Activated CD8-positive, alpha-beta memory T cell treated with anti-CD3 and anti-CD28 coated beads, Interleukin-2, amount 50 U/mL, for 4 hours (primary cell): ENCODE measurements at places on chromosomes 3 and 15.

GRCh38 chr3:142863930-142864920 lies 24.7 kb downstream of the PCOLCE2 start:
- no peak for DNase-seq

DNA sequence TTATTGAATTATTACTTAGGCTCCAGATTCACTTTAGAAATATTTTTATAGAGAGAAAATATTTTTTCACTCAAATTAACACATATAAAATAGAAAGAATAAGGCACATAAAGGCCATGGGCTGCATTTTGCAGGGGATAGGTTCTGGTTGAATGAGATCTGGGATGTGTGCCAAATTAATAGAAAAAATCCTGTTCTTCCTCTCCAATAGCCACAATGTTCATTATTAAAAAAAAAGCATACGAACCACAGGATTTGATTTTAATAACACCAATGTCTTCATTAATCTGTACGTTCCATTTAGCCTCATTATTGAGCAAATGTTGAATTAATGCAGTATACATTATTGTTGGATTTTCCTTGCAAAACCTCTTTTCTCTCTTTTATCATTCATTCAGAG lies 622.8 kb upstream of the AGTR1 start:
- DNase-seq = no peak

DNA sequence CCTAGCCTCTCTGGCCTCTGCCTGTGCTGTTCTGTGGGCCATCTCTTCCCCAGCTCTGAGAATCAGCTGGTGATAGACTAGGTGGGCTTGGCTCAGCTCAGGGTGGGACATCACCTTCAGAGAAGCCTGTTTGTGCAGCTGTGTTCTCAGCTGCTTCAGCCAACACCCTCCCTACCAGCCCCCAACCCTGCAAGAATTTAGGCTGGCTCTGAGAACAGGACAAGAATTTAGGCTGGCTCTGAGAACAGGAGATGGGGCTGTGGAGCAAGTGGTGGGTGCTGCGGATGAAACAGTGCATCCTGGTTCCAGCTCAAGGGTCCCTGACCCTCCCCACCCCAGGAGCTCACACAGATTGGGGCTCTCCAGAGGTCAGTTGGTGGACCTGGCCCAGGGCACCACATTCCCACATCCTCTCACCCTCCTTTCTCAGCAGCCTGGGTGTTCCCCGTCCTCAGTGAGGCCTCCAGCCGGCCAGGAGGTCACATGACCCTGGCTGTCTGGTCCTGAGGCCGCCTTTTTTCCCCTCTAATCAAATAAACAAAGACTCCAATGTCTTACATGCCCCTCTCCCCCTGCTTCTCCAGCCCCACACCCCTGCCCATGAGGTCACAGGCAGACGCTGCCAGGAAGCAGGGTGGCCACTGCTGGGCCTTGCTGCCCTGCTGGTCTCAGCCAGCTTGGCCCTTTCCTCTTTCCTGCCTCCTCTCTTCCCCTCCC lies 14.9 kb downstream of the PLEKHO2 start:
- no peak for DNase-seq

DNA sequence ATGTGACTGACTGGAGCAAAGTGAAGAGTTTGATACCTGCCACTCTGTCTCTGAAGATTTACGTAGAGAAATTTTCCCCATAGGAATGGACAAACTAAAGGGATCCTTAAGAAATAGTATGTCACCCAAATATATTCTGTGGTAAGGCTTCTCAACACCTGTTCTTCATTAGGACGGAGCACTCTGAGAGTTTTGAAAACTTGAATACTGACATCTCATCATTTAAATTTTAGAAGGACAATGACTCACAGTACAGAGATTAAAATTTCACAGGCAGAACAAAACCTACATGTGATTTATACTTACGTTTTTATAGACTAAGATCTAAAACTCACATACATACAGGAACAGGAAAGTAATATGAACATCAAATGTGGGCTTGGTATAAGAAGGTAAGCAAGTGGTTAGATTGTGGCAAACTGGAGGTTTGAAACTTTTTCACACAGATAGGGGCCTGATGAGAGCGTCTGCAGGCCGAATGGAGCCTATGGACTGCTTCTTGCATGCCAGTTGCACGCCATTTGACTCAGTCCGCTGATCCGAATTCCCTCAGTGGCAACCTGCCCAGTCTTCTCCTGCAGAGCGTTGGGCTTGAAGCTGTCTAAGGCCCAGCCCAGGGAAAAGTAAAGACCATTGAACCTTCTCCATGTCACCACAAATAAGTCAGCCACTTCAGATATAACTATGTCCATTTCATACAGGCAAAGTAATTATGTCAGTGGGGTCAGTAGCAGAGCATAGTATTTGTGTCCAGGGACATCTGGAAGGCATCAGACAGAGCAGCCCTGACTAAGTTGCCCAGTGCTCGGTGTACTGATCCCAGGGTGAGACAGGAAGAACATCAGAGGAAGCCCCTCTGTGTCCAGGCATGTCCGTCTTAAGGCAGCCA lies 45.7 kb downstream of the ZBTB38 start:
- DNase-seq = no peak

DNA sequence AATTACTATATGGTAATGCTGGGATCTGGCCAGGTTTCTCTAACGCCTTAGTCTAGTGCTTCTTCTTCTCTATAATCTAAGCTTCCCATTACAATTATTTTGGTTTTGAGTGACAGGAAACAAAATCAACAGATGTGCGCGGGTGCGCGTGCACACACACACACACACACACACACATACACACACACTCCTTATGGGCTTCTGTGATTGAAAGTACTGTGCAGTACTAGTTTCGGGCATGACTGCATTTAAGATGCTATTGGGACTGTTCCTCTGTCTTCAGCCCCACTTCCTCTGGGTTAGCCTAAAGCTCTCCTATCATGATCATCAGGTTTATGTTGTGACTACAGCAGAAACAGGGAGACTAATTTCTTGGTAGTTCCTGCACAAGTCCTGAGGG lies 32.2 kb downstream of the EPHB1 start:
- DNase-seq = no peak

DNA sequence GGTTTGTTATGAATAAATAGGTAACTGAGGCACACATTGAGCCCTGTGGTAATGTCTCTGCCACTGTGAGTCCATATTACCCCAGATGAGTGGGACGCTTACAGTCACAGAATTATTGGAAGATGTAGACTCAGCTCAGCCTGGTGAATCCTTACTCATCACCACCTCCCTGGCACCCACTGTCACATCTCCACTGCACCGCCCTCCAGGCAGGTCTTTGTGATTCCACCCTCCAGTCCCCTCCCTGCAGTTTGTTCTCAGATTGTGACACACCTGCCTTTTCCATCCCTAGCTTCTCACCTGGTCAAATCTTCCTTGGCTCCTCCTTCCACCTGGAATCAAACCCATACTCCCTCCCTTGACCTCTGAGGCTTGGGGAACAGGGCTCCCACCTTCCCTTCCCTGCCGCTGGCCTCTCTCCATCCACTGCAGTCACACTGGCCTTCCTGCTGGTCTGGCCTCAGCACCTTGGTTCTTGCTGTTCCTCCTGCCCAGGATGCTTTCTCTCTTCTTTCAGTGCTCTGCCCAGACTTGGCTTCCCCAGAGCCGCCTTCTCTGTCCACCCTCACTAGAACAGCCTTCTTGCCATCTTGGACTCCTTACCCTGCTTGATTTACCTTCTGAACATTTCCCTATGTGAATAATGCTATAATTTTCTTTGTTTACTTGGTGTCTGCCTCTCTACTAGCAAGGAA lies 9.4 kb downstream of the SLC6A20 start:
- no peak for DNase-seq

DNA sequence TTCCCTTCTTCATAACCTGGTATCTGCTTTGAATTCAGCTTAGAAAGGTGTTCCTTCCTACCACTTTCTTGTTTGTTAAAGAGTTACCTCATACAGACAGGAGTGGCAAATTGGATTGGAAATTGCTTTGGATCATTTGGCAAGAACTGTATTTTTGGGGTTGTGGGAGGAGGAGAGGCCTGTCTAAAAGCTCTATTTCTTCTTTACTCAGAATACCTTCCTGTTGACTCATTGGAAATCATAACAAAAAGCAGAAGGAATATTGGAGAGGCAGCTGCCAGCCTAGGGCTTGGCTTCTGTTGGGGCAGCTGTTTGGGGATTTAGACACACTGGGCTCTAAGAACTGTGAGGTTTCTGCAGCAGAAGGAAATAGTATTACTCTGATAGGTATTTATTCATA lies 14.2 kb downstream of the IQGAP1 start:
- no peak for DNase-seq

DNA sequence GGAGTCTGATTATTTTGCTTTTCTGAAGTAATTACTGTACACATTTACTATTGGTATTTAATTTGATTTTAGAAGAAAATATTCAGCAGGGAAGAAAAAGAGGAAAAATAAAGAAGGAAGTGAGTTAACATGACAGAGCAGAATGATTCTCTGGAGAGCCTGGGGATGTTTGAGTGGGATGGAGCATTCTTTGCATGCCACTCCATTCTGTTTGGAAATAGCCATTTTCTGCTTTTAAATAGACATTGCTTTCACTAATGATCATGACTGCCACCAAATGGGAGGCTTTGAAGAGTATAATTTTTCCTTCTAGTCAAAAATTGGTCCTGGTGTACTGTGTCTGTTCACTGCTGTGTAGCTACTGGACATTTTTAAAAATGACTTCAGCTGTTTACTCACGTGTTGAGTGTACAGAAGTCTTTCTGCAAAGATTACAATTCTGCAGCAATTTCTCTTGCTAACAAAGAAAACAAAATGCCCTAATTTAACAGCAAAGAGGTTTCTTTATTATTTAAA lies 196.1 kb downstream of the RYR3 start:
- DNase-seq = no peak

- no peak for DNase-seq
Measured at GRCh38 chr15:78910271-78910670, 34.6 kb downstream of the CTSH start.

DNA sequence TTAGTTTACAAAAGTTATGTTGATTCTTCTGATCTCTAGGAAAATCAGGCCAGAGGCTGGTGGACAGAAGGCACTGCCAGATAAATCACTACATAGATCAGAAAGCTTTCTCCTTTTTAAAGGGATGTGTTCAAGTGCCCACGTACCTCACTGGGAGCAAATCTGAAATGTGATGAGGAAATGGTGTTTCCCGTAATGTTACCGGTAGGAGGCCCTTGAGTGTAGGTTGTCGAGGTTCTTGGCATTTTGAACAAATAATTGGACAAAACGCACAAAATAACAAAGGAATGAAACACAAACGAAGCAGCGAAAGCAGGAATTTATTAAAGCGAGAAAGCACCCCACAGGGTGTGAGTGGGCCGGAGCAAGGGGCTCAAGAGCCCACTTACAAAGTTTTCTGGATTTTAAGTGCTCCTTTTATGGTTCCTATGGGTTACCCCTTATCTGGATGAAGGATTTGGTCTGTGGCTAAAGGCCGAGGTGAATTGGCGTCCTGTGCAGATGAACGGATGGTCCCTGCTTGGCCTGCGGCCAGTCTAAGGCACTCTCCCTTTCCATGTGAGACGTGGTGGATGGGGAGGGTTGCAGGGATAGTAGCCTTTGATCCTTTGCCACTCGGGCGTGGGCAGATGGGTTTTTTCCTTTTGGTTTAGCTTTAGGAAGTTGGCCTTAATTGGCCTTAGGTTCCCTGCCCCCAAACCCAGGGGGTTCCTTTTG lies 1.0 kb downstream of the SNX1 start:
- no peak for DNase-seq

DNA sequence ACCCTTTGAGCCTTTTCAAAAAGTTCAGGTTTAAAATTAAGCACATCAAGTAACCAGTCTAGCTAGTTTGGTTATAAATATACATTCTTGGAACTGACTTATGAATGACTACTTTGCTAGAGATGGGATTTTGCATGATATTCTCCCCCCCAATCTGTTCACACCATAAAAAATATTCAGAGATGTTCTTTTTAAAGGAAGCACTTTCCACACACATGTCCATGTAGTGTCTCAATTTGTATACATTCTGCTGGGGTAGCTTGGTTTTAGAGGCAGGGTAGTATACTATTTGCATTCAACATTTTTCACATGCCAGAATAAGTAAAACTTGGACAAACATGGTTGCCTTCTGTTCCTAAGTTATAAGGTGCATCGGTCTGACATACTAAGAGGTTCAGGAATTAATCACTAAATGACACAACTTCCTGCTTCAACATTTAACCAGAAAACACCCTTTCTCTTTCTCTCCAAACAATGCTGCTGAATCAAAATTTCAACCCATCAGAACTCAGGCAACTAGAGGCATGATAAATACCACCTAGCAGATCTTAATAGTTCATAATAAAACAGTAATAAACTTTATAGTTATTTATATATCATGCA lies 57.0 kb downstream of the SUMF1 start:
- DNase-seq = no peak

DNA sequence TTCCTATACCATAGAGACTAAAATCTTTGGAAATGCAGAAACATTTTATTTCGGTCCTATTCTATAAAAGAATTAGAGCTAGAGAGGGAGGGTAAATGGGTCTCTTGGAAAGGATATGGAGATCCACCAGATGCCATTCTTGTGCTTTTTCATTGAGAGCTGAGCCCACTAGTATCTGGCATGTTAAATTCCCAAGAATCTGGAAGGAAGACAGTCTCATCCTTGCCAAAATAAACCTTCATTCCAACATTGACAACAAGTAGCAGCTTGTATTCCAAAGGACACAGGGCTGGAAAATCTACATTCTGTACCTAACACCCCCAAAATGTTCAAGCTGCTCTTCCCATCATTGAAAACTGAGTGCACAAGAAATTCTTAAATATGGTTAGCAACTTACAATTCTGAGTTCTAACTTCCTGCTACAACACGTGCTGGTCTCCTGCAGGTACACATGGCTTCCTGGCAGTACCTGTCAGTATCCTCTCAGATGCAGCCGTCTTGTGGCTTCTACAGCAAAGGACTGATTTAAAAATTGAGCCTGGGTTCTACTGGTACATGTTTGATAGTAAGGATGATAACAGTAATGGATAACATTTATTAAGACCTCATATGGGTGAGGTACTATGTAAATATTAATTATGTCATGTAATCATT lies 348.1 kb downstream of the SV2B start:
- DNase-seq = no peak

DNA sequence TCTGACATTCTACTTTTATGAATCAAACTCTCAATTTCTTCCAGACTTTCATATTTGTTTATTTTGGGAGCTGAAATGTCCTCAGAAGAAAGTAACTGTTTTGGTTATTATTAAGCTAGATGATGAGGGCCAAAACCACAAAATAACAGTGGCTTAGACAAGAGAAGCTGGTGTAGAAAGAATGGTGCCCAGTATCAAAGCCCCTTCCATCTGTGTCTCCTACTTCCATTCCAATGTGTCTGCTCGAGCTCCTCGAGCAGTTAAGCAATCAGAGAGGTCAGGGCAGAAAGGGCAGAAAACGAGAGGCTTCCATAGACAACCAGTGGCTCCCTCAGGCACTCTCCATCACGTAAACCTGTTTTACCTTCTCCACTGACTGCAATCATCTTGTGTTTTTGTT lies 59.7 kb upstream of the MAGI1 start:
- no peak for DNase-seq

GRCh38 chr15:65365229-65365628 lies 12.6 kb downstream of the IGDCC3 start:
- DNase-seq = no peak

DNA sequence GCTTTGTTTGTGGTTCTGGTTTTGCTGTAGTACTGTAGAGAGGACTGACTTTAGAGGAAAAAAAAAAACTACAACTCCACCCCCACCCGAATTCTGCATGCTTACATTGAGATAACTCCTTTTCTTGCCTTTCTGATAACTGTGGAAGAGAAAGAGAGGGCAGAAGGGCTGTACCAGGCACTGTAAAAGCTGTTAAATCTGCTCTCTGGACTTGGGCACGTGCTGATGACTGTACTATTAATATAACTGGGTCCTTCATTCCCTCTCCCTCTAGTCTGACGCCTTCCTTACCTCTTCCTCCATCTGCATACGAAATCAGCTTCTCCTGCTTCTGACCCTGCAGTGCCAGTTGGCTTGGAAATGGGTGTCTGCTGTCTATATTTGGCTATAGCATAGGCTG lies 15.0 kb downstream of the MAPKBP1 start:
- DNase-seq = no peak
